A549 treated with dexamethasone at 1 μM for 4 hours (cell line): ENCODE measurements at places on chromosomes 6 and 20. TPM values are rescaled to one million over a fixed set of nuclear protein-coding genes. Genes with fewer than 3 reads are reported as not detected.

The GPR63 gene
- 0.30 to 0.47 TPM (median 0.36 TPM) in 5 replicates for total RNA-seq

The BANF2 gene
- total RNA-seq = not detected in 5 replicates

The CEP250 gene
- total RNA-seq = 14.4 to 32.7 TPM (median 27.2 TPM) in 5 replicates

The SNRPB gene
- 877 to 969 TPM (median 896 TPM) in 5 replicates for total RNA-seq

The MPIG6B gene
- total RNA-seq = not detected in 5 replicates
